ENCODE measurements at places on chromosomes 5 and 9. TPM values are rescaled to one million over a fixed set of nuclear protein-coding genes. Genes with fewer than 3 reads are reported as not detected.

CDH9 gene
- 0.18 TPM for total RNA-seq

LRRC26 gene
- total RNA-seq: not detected

PCDHA3 gene
- total RNA-seq: 0.28 TPM

SPTAN1 gene
- 365 TPM for total RNA-seq

FAM153A gene
- not detected for total RNA-seq

TUT7 gene
- 32.0 TPM for total RNA-seq
